Adrenal gland (tissue), 19 donors: ENCODE measurements at places on chromosomes 13 and 19. TPM values are rescaled to one million over a fixed set of nuclear protein-coding genes. Genes with fewer than 3 reads are reported as not detected.

Gene ZNF667
- polyA plus RNA-seq = 8.8 TPM

Gene OR4F17
- not detected for polyA plus RNA-seq

Gene KANK2
- 44.4 TPM for polyA plus RNA-seq

Gene SIGLECL1
- not detected for polyA plus RNA-seq

Gene SIGLEC12
- polyA plus RNA-seq = 0.34 TPM

Gene IFNL3
- not detected for polyA plus RNA-seq

Gene LGALS14
- polyA plus RNA-seq = not detected

Gene NPAS1
- 3.1 TPM for polyA plus RNA-seq

Gene NLRP5
- not detected for polyA plus RNA-seq

Gene RGL3
- 64.1 TPM for polyA plus RNA-seq

Gene SIGLEC10
- 11.7 TPM for polyA plus RNA-seq

Gene ATP7B
- polyA plus RNA-seq = 1.7 TPM

Gene ERICH4
- not detected for polyA plus RNA-seq
